ENCODE measurements at places on chromosomes 16 and 17. TPM values are rescaled to one million over a fixed set of nuclear protein-coding genes. Genes with fewer than 3 reads are reported as not detected.

Gene MT1M
- total RNA-seq, result not detected

Gene KRT12
- total RNA-seq, result not detected

Gene CACNA1G
- 0.07 TPM for total RNA-seq

Gene SLC16A11
- 0.40 TPM for total RNA-seq

Gene IGFALS
- total RNA-seq, result not detected

Gene TMEM114
- total RNA-seq, result not detected

Gene ABCC11
- total RNA-seq, result not detected

- peak; percentile 84 for DNase-seq
Measured at GRCh38 chr17:74282587-74283370, 8.7 kb downstream of the DNAI2 start.

DNA sequence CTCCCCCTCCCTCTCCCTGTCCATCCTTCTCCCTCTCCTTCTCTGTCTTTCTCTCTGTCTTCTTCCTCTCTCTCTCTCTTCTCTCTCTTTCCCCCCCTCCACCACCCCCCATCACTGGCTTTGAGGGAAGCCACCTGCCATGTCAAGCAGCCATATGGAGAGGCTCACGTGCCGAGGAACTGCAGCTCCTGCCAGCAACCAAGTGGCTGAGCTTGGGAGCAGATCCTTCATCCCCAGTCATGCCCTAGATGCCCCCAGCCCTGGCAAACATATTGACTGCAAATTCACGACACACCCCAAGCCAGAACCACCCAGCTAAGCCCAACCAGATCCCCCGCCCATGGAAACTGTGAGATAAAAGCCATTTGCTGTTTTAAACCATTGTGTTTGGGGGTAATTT is 40.9 kb upstream of the RBFOX3 start:
- DNase-seq, result no peak

DNA sequence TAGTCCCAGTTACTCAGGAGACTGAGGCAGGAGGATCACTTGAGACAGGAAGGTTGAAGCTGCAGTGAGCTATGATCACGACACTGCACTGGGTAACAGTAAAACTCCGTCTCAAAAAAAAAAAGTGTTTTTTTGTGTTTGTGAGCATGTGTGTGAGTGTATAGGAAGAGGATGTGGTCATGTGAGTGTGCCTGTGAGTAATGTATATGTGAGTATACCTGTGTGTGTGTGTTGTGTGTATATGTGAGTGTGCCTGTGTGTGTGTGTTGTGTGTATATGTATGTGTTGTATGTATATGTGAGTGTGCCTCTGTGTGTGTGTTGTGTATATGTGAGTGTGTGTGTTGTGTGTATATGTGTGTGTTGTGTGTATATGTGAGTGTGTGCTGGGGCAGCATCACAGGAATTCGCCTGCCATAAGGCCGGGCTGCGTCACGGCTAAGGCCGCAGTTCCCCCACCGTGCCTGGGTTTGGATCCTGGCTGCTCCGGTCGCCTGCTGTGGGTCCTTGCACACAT is 21.4 kb upstream of the NPTX1 start:
- no peak for DNase-seq

GRCh38 chr16:73415286-73415685 is 367.4 kb upstream of the ZFHX3 start:
- no peak for DNase-seq

GRCh38 chr17:57550668-57551315 is 194.3 kb downstream of the CCDC182 start:
- no peak for DNase-seq

- DNase-seq, result peak; percentile 91
Measured at GRCh38 chr17:40602445-40603443, 37.5 kb upstream of the CCR7 start.

DNA sequence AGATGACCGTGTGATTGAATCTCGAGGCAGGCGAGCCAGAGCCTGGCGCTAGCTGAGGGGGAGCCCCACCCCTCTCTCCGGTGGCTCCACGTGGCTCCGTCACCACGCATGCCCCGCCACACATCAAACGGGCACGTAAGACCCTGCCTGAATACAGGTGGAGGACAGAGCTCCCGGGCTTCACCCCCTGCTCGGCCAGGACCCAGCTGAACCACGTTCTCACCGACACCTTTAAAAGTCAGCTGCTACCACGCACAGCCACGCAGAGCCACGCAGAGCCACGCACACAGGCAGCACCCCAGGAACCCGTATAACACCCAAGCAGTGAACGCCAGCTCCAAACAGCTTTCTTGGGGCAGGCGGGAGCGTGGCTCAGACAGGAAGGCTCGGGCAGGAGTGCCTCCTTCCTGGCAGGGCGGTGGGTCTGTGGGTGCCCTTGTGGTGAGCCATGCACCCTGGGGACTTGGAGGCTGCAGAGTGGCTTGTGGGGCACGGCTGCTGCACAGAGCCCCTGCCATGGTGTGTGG is 4.4 kb downstream of the TMEM204 start:
- DNase-seq, result peak; percentile 70

DNA sequence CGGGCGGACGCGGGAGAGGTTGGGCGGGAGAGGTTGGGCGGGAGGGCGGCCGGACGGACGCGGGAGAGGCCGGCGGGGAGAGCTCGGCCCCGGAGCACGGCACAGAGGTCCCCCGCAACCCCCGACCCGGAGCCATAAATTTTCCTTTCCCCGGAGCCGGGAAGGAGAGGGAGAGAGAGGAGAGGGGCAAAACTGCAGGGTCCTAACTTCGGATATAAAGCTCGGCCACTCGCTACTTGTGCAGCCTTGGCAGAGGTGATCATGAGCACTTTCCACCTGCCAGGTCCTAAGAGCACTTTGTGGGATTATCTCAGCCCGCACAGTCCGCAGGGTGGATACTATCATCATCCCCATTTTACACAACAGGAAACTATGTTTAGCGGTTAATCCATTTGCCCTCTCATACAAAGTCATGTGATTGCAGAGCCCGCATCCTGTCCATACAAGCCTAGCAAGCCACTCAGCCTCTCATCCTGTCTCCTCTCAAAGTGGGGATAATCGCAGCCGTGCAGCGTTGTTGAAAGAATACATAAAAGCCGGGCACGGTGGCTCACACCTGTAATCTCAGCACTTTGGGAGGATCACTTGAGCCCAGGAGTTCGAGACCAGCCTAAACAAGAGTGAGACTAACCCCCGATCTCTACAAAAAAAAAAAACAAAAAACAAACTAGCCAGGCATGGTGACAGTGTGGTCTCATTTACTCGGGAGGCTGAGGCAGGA is 780 bp upstream of the DCAKD start:
- peak; percentile 88 for DNase-seq

DNA sequence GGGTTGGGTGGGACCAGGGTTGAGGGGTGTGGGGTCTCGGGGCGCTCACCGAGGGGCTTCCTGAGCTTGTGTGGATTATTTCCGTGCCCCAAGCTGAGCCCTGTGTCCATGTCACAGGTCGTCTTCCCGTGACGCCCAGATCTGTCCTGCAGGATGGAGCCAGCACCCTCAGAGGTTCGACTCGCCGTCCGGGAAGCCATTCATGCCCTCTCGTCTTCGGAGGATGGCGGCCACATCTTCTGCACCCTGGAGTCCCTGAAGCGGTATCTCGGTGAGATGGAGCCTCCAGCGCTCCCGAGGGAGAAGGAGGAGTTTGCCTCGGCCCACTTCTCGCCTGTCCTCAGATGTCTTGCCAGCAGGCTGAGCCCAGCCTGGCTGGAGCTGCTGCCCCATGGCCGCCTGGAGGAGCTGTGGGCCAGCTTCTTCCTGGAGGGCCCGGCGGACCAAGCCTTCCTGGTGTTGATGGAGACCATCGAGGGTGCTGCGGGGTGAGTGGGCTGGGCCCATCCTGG is 1.0 kb downstream of the TELO2 start:
- DNase-seq, result no peak

DNA sequence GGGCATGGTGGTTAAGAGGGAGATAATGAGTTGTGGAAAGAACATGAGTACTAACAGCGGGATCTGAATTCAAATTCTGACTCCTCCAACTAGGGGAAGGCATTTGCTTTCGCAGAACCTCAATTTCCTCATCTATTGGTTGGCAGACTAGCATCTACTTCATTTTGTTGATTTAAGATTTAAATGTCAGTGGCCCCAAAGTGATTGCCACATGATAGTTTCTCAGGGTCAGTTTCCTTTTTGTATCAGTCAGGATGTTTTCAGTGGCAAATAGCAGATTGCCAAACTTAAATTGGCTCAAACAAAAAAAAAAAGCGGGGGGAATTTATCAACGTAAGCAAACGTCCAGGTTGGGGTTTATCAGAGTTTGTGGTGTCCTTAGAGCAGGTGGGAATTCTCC is 25.1 kb upstream of the NOS2 start:
- no peak for DNase-seq

DNA sequence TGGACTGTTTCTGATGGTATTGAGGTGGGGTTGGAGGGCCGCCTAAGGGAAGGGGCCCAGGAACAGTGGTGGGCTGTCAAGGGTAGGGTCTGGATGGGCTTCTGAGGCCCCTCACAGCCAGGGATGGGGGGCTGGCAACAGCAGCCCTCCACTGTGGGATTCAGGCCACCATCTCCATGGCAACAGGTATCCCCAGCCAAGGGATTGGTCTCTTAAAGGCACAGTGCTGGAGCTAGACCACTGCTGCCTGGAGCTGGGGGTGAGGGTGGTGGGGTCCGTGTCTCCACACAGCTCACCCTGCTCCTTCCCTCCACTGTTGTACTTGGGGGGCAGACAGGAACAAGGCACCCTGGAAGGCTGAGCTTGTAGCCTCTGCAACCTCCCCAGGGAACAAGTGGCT is 41.8 kb downstream of the PSME3IP1 start:
- no peak for DNase-seq

GRCh38 chr16:35724551-35724950 is 2265.1 kb downstream of the TP53TG3F start:
- no peak for DNase-seq

- no peak for DNase-seq
Measured at GRCh38 chr17:71055128-71055527, 885.8 kb downstream of the KCNJ2 start.

DNA sequence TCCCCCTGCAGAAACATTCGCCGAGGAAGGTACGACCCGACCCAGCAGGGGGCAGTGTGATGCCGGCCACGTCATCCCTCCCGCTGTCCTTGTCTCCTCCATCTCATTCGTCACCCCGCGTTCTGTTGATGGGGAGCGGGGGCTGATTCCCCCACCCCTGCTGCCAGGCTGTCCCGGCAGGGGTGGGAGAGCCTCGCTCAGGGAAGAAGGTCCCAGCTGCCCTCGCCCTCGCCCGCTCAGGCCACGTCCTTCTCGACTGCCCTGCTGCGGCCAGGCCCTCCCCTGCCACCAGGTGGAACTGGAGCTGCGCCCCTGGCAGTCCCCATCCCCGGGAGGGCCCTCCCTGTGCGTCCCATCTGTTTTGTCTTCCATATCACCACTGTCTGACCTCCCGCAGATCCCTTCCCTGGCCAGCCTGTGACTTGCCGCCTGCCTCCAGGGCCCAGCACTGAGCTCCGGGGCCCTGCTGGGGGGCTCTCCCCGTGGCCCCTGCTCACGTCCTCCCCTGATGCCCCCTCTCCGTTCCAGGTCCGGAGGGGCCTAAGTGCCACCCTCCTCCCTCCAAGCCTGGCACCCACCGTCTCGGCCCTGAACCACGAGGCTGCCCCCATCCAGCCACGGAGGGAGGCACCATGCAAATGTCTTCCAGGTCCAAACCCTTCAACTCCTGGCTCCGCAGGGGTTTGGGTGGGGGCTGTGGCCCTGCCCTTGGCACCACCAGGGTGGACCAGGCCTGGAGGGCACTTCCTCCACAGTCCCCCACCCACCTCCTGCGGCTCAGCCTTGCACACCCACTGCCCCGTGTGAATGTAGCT is 20.6 kb downstream of the ADAM11 start:
- DNase-seq, result peak; percentile 95

- no peak for DNase-seq
Measured at GRCh38 chr17:48134912-48135480, 27.4 kb downstream of the SNX11 start.

GRCh38 chr16:27476240-27476639 is 73.5 kb downstream of the GTF3C1 start:
- no peak for DNase-seq

DNA sequence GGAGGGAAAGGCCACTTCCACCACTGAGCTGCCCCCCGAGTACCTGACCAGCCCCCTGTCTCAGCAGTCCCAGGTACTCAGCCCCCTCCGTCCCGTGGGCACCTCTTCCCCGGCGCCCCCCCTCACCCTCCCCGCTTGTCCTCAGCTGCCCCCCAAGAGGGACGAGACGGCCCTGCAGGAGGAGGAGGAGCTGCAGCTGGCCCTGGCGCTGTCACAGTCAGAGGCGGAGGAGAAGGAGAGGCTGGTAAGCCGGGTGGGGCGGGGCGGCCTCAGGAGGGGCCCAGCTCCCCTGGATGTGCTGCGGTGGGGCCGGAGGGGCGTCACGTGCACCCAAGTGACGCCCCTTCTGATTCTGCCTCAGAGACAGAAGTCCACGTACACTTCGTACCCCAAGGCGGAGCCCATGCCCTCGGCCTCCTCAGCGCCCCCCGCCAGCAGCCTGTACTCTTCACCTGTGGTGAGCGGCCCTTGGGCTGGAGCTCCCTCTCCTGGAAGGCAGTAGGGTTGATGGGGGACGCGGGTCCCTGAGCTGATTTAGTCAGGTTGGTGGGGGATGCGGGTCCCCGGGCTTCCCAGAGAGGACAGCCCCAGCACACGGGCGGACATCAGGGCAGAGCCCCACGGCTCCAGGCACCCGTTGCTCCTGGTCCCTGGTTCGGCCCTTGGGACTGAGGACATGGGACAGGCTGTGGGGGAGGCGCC is 9.5 kb upstream of the MRPL12 start:
- DNase-seq, result no peak

All from activated CD4-positive, alpha-beta T cell treated with anti-CD3 and anti-CD28 coated beads, Interleukin-2, amount 10 ng/mL, durations not matched to agents 24 days and 14 days (primary cell).